ENCODE measurements at places on chromosomes 6 and 20. TPM values are rescaled to one million over a fixed set of nuclear protein-coding genes. Genes with fewer than 3 reads are reported as not detected.

- DNase-seq, result no peak
Measured at GRCh38 chr6:24924580-24925356, 11.0 kb downstream of the RIPOR2 start.

DNA sequence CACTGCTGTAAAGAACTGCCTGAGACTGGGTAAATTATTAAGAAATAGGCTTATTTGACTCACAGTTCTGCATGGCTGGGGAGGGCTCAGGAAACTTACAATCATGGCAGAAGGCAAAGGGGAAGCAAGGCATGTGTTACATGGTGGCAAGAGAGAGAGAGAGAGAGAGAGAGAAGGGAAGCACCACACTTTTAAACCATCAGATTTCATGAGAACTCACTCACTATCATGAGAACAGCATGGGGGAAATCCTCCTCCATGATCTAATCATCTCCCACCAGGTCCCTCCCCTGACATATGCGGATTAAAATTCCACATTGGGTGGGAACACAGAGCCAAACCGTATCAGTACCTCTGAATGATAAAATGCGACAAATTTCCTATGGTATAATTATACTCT is 203.9 kb upstream of the MARCKS start:
- no peak for DNase-seq

DNA sequence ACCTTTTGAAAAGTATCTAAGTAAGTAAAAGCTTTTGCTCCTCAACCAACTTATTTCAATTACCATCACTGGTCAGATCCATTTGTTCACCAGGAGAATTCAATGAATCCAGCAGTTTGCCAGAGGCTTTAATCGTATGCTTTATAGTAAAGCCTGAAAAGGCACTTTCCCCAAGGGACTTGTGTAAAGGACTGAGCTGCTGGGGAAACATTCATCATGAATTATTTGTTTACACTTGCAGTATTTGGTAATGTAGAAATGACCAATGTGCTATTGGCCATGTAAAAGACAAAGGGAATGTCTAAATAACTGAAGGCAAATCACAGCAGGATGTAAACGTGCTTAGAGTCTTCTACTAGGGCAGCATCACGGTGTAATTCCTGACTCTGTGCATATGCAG is 471.4 kb downstream of the ADGRB3 start:
- no peak for DNase-seq

GRCh38 chr6:70282919-70283461 is 19.9 kb downstream of the COL9A1 start:
- peak; percentile 13 for DNase-seq

DNA sequence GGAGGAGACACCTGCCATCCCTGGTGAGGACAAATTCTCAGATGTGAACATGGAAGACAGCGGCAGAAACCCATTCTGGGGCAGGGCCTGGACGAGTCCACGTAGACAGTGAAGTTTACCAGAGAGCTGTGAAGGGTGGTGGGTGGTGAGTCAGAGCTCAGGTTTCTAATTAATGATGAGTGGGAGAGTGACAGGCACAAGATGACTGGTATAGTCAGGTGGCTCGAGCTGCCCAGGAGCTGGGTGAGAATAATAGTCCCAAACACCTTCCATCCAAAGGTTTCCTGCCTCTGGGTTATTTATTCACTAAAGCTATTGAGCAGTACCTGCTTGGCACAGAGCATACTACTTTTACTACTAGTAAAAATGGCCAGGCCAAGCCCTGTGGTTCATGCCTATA is 6.0 kb downstream of the TLDC2 start:
- DNase-seq, result no peak

DNA sequence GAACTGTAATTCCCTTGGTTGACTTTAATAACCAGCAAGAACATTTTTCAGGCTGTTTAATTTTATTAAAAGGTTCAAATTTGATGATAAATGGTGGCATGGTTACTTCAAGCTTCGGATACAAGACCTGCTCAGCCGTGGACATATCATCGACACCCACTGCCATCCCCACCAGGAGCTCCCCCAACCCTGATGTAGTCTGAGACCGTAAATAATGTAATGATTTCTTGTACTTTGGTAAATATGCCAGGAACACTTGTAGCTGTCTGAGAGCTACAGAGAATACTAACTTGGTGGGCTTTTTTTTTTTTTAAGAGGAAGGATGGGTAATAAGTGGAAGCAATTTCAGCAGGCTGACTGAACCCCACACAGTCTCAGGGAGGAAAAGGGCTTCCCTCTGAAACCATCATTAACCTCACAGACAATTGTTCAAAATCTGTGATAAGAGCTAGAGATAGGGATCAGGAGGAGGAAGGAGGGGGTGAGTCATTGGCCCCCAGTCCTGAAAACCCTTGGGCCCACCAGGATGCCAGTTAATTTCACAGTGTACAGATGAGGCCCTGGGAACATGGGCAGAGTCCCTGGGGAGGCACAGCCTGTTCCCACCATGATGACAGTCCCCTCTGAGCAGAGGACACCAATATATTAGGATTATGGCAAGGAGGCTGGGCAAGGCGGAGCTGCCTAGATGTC is 56.0 kb downstream of the APCDD1L start:
- DNase-seq, result no peak

GRCh38 chr6:148520109-148520841 is 177.6 kb downstream of the SASH1 start:
- DNase-seq, result no peak

DNA sequence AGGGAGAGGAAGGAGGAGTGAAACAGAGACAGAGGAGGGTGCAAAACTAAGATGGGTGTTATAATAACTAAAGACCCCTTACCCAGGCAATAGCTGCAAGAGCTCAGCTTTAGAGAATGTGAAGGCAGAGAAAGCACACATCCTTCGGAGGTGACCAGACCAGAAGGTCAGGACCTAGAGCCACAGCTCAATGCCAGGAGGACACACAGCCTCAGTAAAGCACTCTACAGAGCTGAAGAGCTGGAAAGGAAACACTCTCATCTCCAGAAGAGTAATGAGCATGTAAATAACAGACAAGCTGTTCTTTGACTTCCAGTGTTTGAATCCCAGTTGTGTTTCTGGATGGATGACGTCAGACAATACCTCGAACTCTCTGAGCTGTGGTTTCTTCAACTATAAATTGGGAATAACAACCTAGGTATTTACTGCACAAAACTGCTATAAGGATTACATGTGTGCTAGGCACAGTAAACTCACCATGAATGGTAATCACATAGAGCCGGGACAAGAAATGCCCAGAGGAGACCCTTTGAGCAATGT is 63.2 kb downstream of the MAP3K5 start:
- DNase-seq, result no peak

GRCh38 chr20:47315339-47316056 is 41.0 kb downstream of the ZMYND8 start:
- peak; percentile 61 for DNase-seq

- no peak for DNase-seq
Measured at GRCh38 chr6:158285656-158286021, 26.6 kb upstream of the TULP4 start.

GRCh38 chr20:55449091-55449490 is 556.2 kb downstream of the CBLN4 start:
- no peak for DNase-seq

WFDC10B gene
- not detected for total RNA-seq

HAO1 gene
- total RNA-seq, result not detected

PRDM13 gene
- not detected for total RNA-seq

APCDD1L gene
- total RNA-seq, result 0.44 TPM

Data from left cardiac atrium (tissue), 4 donors.